Motor neuron (in vitro differentiated cells): ENCODE measurements at places on chromosomes 6 and 20.

GRCh38 chr6:162468326-162468725 lies 259.2 kb downstream of the PRKN start:
- ATAC-seq: no peak

- ATAC-seq: peak; percentile 53
These were observed 24.0 kb downstream of the PBOV1 start for GRCh38 chr6:138194287-138194686.

DNA sequence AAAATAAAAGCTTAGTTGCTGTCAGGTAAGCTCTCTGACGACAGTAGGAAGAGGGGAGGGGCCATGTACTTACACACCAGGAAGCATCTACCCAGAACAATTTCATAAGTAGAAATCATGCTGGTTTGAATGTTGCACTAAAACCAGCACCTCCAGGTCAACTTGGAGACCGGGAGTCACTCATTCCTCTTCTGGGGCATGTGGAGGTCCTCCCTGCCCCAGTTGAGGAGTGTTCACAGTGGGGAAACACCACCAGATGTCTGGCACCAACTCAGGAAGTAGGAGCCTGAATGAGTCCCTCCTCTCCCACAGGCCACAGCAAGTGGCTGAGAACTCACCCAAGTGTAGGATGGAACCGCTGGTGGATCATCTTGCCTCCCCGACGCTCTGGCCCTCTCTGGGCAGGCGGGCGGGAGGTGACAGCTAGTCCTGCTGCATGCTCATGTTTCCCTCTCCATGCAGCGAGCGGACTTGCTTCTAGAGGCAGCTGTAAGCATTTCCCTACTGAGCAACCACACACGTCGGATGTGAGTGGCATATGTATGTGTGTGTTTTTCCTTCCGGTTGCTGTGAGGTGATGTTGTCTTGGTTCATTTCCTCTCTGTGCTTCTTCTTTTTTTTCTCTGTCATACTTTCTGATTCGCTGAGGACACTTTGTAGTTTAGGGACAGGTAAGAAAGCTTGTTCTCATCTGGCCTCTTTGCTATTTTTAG lies 149.5 kb upstream of the NEDD9 start:
- ATAC-seq: no peak

GRCh38 chr20:10769700-10770099 lies 95.9 kb upstream of the JAG1 start:
- no peak for ATAC-seq

DNA sequence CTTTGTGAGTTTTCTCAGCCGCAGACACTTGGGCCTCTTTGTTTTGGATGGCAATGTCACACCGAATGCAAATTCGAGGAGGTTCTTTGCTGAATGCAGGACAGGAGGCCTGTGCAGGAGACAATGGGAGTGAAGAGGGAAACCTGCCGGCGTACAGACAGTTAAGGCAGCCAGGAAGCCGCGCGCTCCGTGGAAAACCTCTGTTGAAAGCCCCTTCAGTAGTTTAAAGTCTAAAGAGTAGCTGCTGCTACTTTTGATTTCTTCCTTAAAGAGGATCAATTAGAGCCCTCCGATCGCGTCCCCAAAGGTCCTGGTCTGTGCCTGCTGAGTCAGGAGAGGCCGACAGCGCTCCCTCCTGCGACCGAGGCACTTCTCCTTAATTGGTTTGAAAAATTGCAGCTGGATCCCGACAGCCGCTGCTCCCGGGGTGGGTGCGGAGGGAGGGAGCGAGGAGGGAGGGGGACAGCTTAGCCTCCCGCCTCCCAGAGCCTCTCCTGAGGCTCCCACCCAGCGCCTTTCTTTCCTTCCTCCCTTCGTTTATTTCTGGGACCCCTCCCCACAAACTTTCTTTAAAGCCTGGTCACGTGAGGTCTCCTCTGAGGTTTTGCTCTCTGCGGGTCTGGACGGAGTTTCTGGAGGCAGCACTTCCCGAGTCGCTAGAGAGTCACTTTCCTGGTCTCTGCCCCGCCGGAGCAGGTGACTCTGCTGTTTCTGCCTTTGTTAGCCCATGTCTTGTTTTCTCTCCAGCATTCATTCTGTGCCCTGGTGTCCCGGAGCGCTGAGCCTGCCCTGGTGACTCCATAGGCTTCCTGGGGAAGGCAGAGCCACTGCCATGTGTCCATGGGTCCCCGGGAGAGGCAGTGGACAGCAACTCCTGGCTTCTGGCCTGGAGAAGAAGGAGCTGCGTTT lies 22.3 kb upstream of the RPP40 start:
- peak; percentile 86 for ATAC-seq

- peak; percentile 60 for ATAC-seq
These were observed 3.6 kb upstream of the MICA start for GRCh38 chr6:31399589-31400466.
